GOT3 (cell line): ENCODE measurements at places on chromosomes 3 and 15.

- DNase-seq = no peak
Measured at GRCh38 chr3:189978753-189979152, 141.9 kb downstream of the P3H2 start.

DNA sequence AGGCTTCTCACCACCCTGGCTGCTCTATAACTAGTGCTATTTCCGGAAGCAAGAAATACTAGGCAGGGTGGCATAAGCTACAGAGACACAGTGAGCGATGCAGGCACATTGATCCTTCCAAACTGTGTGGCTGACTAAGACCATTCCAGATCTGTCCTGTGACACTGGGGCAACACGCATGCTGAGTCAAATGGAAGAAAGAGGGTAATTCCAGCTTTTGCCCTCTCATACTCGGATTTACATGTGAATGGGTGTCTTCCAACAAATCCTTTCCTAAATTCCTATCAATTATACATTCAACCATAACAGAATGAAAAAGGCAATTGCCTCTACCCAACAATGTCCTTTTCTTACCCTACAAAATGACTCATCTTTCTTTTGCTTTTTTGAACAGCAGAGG lies 5.1 kb downstream of the FSIP1 start:
- no peak for DNase-seq

GRCh38 chr3:81216192-81216591 lies 545.3 kb downstream of the GBE1 start:
- no peak for DNase-seq

DNA sequence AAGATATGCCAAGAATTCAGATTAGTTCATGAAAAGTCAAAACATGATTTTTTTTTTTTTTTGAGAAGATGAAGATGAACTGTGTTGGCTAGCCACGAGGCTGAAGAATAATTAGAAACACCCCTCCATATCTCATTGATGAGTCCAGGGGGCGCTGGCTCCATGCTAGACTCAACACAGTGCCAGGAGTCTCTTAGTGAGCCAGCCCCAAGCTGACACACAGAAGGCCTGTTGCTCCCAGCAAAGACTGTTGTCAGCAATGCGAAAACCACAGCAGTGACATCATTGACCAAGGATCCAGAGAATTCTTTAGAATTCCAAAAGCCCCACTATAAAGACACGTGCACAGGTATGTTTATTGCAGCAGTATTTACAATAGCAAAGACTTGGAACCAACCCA lies 185.2 kb downstream of the ANXA2 start:
- DNase-seq = no peak

DNA sequence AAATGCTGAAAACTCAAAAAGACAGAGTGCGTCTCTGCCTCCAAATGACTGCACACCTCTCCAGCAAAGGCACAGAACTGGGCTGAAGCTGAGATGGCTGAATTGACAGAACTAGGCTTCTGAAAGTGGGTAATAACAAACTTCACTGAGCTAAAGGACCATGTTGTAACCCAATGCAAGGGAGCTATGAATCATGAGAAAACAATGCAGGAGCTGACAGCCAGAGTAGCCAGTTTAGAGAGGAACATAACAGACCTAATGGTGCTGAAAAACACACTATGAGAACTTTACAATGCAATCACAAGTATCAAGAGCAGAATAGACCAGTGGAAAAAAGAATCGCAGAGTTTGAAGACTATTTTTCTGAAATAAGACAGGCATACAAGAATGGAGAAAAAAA lies 10.1 kb upstream of the AVEN start:
- no peak for DNase-seq

GRCh38 chr3:177109688-177110330 lies 87.5 kb downstream of the TBL1XR1 start:
- DNase-seq = no peak

- DNase-seq = no peak
Measured at GRCh38 chr3:61605589-61606175, 44.3 kb downstream of the PTPRG start.

DNA sequence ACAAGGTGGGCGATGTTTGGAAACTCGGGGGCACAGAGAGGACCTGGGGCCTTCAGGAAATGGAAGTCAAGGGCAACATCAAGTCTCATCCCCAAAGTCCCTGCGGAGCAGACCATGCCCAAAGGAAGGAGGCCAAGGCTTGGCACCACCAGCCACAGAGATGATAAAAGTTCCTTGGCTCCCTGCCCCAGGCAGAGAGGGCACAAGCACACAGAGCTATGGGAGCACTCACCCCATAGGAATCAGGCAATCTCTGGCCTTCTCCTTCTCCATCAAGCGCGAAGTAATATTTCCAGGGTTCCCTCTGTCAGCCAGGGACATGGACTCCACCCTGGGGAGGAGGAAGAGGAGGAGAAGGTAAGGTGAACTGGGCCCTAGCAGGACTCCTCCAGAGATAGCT lies 7.9 kb downstream of the ACAA1 start:
- no peak for DNase-seq

- DNase-seq = no peak
Measured at GRCh38 chr15:78372880-78373279, 32.7 kb downstream of the CRABP1 start.

- no peak for DNase-seq
Measured at GRCh38 chr15:96330064-96330449, 443 bp upstream of the NR2F2 start.

DNA sequence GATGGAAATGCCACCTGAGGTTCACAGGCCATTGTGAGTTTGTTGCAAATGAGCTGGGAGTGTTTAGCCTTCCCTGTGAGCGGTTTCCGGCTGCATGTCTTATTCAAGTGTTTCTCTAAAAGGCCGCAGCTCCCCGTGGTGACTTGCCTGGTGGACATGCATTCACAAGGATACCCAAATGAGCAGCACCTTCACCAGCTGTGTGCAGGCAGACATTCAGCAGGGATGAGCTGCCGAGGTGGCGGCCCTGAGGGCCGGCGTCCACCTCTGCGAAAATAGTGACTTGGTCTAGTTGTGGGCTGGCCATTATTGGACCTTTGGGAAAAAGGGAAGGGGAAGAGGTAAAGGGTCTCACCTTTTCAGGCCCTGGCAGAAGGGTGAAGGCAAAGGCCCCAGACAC lies 23.4 kb downstream of the SPSB4 start:
- no peak for DNase-seq

GRCh38 chr3:10641760-10642159 lies 136.4 kb upstream of the ATP2B2 start:
- no peak for DNase-seq

DNA sequence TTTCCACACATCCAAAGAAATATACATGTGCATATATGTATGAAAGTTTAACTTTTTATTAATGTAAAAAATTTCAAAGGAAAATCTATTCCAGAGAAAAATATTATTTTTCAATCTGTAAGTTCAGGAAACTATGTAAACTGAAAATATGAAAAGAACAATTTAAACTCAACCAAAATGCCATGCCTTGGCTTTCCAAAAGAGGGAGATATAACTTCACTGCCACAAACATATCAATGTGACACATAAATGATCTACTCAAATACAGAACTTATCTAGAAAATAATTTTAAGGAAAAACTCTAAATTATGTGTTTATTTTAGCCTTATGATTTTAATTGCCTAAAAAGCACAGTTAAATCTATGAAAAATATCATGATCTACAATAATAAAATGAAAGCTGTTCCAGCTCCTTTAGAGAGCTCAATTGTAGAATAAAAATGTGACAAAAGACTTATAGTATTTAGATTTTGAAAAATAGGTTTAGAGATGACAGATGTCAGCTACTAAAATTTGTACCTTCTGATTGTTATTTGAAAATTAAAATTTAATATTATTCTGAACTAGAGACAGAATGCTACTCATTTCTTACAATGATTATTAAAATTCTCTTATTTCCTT lies 94.8 kb downstream of the GBE1 start:
- DNase-seq = no peak

- no peak for DNase-seq
Measured at GRCh38 chr15:33587773-33588172, 277.0 kb downstream of the RYR3 start.

GRCh38 chr15:62711691-62712454 lies 330.7 kb upstream of the TPM1 start:
- no peak for DNase-seq

DNA sequence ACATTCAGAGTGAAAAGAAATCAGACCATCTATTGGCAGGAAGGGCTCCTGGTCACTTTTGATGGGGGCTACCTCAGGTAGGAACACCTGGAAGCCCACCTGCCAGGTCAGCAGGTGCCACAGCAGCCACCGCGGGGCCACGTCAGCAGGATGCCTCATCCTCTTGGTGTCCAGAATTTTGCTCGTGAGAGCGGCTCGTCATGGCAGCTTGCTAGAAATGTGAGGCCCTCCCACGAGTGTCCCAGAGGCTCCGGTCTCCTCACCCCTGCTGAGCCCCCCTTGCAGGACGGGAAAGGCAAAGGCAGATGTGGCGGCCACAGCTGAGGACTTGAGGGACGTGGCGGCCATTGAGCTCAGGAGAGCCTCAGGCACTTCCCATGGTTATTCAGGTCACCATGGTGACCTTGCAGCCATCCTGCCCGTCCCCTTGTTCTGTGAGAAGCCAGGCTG lies 129.4 kb downstream of the LRRK1 start:
- no peak for DNase-seq

DNA sequence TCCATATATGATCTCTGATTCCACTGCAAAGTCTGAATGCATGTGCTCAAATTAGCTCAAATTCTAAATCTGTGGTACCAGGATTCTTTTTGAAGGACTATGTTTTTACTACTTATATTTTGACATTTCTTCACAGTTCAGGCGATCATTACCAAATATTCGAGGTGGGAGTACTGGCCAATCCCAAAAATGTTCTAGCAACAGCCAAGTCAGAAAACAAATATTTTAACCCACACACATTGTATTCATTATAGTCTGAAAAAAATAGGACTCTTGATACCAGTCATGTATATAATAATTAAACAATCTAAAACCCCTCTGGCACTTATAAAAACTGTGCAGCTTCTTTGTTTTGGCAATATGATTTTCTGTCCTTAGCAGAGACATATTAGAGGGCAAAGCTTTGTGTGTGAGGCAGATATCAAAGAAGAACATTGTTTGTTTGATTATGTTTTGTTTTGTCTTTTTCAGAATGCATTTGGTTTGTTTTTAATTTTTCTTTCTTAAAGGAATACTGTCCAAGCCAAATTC lies 37.4 kb downstream of the FGF7 start:
- DNase-seq = no peak

- DNase-seq = no peak
Measured at GRCh38 chr15:27628486-27628885, 470.6 kb downstream of the OCA2 start.

DNA sequence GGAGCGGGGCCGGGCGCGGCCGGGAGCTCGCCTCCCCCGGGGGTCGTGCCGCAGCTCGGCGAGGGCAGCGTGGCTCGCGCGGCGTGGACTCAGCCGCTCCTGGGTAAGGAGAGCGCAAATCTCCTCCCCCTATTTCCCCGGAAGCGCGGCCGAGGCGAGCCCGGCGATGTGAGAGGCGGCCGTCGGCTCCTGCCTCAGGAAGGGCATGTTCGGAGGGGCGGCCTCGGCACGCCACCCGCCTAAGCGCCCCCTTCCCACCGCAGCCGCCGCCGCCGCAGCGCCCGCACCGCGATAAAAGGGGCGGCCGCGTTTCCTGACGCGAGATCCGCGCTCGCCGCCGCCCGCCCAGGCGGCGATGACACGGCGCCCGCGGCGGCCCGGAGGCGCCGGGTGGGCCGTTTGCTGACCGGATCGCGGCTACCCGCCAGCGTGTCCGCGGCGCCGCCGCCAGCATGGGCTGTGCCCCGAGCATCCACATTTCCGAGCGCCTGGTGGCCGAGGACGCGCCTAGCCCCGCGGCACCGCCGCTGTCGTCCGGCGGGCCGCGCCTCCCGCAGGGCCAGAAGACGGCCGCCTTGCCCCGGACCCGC lies at the start of gene PDE8A:
Gene PDE8A (plus strand): TSS at position 146 of the 590 bp plus-strand sequence. CDS start 307 bp downstream, at position 453.
- DNase-seq = peak; percentile 37

GRCh38 chr3:61612211-61613194 lies 51.1 kb downstream of the PTPRG start:
- DNase-seq = no peak

DNA sequence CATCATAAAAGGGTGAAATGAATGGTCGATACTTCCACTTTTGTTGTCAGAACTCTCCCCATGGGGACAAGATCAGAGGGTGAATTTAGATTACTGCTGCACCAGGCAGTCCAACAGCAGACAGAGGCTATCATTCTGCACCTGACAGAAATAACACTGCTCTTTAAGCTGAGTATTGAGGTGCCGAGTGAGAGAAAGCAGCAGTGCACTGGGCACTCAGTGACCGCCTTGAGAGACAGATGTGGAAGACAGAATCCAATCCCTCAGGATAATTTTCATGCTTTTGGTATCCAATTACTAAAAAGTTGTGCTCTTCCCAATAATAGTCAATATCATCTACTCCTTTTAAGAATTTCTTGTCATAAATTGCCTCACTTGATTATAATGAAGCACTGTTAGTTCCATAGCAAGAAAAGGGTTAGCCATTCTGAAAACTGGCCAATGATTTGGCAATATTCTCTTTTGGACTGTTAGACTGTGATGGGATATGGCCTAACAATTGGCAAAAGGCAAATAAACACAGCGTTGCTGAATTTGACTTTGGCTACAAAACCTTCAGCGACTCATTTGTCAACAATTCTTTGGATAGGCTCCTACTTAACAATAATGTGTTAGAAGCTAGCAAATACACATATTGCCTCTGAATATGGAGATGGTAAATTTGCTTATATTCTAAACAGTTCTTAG lies 5.5 kb downstream of the FGF7 start:
- no peak for DNase-seq

DNA sequence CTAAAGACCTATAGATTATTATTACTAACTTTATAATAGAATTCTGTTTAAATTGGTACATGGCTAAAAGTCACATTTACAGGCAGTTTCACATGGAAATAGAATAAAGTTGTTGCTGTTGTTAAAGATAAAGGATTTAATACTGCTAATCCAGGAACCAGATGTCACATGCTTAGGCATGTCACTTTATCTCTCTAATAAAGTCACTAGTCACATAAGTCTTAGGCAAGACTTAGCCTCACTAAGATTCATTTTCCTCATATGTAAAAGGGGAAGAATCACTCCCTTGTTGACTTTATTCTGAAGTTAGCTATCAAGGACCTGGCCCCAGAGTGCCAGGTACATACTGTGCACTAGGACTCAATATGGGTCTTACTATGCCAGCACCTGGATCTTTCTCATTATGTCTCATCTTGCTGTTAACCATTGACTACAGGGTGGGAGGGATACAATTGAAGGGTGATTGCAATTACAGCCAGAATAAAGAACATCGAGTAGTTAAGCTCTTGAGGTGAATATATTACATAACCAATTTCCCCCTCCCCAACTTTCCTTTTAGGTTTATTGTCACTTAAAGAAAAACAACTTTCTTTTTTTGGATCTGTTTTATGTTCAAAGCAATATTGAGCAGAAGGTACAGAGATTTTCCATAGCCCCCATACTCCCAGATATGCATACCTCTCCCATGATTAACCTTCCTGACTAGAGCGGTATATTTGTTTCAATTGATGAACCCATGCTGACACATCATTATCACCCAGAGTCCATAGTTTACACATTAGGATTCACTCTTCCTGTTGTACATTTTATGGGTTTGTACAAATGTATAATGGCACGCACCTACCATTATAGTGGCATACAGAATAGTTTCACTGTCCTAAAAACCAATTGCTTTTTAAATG lies 36.6 kb downstream of the LNP1 start:
- DNase-seq = no peak
